Germinal center (tissue), 1 donor: ENCODE measurements at places on chromosomes 7 and 10.

DNA sequence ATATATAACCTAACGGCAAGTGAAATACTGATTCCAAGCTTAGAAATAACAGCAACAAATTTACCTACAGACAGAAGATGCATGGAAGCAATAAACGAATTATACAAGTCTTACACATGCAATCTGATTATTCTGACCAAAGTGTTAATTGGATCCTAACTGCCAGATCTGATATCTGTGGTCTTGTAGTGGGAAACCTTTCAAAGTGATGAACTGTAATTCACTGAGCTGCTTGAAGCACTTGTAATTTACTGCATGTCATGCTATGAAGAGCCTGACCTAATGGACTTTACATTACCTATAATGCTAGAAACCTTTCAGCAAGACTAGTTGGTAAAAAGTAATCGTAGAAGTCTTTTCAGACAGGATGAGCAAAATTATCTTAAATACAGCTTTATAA is 205.6 kb downstream of the FOXP2 start:
- no peak for DNase-seq

- DNase-seq, result no peak
These were observed 165.2 kb downstream of the RELN start for GRCh38 chr7:103824251-103824650.

- no peak for DNase-seq
These were observed 33.8 kb downstream of the FAM53B start for GRCh38 chr10:124710266-124710881.

DNA sequence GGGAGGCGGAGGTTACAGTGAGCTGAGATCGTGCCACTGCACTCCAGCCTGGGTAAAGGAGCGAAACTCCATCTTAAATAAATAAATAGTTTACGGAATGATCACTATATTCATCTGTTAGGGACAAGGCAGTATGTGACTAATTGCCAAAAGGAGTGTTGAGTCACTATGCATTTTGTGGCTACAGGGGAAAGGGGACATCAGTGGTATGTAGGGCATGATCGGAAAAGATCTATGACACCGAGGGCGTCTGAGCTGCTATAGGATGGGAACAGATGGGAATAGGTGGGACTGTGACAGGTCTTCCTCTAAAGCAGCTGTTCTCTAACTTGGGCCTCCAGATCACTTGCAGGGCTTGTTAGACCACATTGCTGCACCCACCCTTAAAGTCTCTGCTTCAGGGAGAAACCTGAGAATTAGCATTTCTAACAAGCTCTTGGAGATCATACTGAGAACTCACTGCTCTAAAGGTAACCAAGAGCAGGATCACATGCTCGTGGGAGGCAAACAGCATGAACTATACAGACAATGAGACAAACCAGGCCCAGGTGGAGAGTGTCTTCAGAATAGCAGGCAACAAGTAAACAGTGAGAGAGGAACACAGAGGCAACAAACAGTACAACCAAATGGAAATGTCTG is 65.1 kb upstream of the ITGA8 start:
- no peak for DNase-seq

GRCh38 chr7:4815609-4816418 is 40.4 kb downstream of the AP5Z1 start:
- no peak for DNase-seq

- no peak for DNase-seq
These were observed 253.5 kb downstream of the ABCA13 start for GRCh38 chr7:48424731-48425130.

GRCh38 chr10:19200211-19200610 is 151.6 kb downstream of the MALRD1 start:
- DNase-seq, result no peak

DNA sequence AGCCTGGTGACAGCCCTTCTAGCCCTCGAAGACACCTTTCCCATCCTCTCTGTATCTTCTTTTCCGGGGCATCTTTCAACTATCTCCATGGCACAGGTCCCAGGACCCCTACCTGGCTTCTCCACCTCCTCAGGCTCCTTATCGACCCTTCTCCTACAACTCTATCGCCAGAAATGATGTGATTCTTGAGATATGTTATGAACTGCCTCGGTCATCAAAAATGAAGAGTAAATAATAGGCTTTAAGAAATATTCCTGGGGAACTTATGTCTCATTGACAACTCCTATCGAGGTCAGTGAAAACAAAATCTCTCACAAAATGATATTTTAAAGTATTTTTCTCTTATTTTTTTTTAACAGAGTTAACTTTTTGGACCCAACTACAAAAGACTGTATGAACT is 405.5 kb upstream of the SHH start:
- DNase-seq, result no peak

GRCh38 chr10:43676331-43676730 is 27.6 kb upstream of the ZNF32 start:
- DNase-seq, result no peak

DNA sequence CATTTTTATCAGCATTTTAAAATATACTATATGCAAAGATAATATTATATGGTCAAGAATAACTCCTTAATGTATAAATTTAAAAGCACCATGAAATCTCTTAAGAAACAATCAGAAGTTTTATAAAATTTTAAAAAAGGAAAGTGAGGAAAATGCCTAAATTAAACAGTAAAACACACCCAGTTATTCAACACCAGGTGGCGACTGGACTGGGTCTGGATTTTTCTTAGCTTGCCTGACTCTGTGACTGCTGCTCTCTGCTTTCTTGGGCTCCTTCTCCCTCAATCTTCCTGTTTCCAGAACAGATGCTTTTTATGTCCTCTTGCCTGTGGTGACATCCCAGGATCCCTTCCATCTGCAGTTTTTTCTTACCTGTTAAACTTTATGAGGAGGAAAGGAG is 200.3 kb downstream of the BICC1 start:
- no peak for DNase-seq

DNA sequence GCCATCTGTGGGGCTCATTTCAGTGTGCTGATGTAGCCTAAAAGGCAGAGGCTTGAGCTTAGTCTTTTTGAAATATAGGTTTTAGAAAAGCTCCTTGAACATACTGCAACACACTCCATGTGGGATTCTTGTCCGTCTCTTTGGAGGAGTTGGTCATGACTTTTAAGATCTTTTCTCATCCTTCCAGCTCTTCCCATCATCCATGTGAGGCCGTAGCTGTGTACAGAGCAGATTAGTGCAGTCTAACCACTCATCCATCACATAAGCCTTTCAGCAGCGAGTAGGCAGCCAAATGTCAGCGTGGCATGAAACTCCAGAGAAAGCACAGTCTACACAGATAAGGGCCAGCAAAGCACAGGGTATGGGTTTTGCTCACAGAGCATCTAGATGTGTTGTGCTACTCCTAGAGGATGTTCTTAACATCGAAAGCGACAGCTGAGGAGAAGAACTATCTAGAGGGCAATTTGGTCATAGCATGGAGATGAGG is 28.1 kb upstream of the NPVF start:
- no peak for DNase-seq

DNA sequence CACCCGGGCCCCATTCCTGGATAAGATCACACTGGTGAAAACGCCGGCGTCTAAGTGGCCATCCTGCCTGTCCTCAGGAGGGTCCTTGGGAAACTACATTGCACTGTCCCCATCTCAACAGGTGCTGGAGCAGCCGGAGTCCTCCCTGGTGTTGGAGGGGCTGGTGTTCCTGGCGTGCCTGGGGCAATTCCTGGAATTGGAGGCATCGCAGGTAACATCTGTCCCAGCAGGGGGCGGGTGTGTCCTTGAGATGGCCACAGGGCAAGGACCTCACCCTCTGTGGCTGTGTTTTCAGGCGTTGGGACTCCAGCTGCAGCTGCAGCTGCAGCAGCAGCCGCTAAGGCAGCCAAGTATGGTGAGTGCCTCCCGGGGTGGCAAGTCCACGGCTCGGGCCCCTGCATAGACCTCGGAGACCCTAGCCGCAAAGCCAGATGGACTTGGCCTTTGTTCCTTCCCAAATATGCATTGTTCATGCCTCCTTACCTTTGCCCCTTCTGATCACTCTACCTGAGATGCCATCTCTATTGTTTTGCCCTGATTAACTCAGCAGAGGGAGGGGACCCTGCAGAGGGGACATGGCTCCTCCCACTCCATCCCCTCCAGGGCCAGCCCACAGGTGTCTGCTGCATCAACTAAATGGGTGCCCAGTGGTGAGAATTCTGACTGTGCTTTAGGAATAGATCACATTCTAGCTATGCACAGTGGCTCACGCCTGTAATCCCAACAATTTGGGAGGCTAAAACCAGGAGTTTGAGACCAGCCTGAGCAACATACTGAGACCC is 23.8 kb downstream of the ELN start:
- no peak for DNase-seq

DNA sequence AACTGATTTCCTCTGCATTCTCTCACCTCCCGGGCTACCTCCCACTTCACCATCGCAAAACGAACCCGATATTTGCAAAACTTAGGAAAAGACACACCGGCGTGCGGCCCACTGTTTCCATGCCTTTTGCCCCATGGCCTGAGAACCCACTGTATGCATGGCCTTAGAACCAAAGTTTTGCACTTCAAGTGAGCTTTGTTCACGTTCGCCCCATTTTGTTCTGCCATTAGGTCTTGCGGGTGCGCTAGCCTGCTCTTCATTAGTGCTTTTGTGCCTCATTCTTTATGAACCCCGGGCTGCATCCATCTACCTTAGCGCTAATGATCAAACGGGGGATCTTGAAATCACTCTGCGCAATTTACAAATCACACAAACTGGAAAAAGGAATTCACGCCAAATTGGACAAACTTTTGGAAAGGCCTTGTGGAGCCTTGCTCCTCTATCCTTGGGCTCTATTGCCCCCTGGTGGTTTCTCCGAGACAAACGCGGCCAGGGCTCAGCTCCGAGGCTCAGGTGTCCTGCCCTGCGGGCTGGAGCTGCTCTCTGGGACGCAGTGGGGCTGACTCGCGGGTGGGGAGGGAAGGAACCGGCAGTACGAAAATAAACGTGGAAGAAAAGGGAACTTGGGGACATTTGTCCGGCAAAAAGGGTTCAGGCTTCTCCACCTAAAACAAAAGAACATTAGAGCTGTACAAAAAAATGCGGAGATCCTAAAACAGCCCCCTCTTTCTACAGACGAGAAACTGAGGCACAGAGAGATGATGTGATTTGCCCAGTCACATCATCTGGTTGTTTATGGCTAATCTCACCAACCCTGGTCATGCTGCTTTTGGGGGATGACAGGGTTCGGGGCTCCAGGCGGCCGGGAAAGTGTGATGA is 300.4 kb upstream of the NFE2L3 start:
- peak; percentile 71 for DNase-seq

DNA sequence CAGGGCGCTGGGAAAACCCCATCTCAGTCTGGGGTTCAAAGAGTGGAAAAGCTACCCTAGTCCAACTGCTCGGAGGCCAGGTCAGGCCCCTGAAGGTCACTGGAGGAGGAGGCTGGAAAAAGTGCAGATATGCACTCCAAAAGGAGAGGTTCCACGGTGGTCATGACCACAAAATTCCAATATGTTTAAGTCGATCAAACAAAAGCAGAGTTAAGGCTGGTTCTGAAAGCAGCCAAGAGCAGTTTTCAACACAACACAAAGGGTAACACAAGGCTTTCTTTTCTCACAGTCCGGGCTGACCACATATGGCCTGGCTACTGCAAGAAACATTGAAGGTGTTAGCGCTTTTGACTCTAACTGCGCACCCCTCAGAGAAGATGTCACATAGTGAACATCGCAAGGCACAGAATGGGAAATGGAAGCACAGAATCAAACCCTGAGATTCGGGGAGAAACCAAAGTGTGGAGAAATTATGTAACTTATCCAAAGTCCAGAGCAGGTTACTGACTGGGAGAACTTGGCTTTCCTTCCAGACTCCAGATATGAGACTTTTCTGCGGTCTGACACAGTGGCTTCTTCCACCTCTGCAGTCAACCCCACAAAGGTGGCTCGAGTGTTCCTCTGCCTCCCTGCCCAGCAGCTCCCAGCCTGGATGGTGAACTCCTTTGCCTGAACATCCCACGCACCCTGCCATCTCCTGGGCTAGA is 1.3 kb upstream of the GRB10 start:
- DNase-seq, result no peak

- DNase-seq, result no peak
These were observed 432.7 kb downstream of the DPP6 start for GRCh38 chr7:154484943-154485342.

GRCh38 chr7:127409629-127410028 is 17.1 kb upstream of the ZNF800 start:
- no peak for DNase-seq

DNA sequence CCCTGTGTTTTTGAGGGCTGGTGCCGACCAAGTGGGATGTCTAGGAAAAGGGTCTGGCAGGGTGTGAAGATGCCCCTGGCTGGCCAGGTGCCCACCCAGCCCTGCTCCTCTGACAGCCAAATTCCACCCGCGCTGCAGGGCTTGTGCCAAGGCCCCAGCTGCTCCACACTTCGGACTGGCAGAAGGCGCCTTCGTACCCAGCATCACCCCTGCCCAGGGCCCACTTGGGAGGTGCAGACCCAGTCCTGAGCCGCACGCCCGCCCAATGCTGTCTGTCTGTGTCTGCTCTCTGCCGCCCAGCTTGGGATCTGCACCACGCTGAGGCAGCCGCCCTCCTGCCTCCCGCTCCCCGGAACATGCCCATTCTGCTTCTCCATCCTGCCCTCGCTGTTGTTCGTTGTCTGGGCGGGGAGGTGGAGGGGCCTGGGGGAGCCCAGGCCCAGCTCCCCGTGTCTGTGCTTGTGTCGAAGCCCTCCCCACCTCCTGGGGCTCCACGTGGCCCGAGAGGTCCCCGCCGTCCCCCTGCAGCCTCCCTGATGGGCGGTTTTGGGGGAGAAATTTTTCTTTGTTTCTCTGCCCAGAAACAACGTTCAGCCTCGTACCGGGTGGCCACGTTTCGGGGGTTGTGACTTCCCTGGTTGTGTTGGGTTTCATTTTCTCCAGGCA is 36.9 kb upstream of the PPIF start:
- DNase-seq, result no peak

GRCh38 chr7:28054531-28055160 is 125.9 kb downstream of the JAZF1 start:
- DNase-seq, result no peak

DNA sequence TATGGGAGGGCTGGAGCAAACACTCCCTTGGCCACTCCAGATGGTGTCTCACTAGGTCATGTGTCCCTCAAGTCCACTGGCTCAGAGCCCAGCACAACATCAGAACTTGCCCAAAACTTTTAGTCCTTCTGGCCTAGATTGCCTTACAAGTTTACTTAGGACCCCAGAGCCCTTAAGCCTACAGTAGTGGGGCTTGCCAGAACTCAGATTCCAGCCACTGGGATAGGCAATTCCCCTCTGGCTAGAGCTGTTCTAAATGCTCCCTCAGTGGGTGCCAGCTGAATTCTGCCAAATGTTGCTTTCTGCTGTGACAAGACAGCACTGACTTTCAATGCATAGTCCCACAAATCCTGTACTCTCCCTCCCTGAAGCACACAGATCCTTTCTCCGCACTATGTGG is 331.1 kb downstream of the HTR7 start:
- DNase-seq, result no peak

DNA sequence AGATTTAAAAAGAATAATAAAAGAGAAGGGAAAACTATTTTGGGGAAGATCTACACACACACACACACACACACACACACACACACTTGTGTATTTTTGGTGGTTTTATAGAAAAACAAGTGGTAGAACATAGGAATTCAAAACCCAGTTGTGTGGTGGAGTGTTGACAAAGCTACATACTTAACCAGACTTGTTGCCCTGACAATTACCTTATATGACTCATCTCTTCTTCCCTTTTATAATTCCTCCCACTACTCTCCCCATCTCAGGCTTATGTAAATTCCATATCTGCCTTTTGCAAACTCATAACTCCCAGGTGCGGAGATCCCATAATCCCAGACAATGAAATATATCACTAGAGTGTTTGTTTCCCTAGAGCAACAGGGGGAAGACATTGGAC is 873.7 kb downstream of the NXPH1 start:
- no peak for DNase-seq
